ENCODE measurements at places on chromosomes 5 and 9.
A peak's percentile ranks its signal among the peaks of the same experiment; 100 is the strongest.

DNA sequence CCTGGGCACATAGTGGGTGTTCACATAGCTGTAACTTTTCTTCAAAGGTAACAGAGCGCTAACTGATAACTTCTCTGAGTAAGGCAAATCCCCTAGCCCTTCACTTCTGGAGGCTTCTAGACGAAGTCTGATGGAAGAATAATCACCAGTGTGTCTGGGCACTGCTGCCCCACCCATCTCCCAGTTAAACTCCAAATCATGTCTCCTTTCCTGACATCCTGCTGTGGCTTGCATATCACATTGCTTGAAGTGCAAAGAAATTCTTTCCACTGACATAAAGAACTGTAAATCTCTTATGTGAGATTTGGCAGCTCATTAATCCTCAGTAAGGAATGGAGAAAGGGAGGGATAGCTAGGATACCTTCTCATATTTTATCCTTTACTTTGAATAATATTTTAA is 74.6 kb downstream of the MARCHF11 start:
- no peak for DNase-seq

- DNase-seq: no peak
Measured at GRCh38 chr5:161865510-161865909, 17.6 kb downstream of the GABRA1 start.

- no peak for DNase-seq
Measured at GRCh38 chr9:99031994-99032393, 72.9 kb upstream of the TGFBR1 start.

- DNase-seq: no peak
Measured at GRCh38 chr5:5424736-5425135, 2.3 kb downstream of the ICE1 start.

DNA sequence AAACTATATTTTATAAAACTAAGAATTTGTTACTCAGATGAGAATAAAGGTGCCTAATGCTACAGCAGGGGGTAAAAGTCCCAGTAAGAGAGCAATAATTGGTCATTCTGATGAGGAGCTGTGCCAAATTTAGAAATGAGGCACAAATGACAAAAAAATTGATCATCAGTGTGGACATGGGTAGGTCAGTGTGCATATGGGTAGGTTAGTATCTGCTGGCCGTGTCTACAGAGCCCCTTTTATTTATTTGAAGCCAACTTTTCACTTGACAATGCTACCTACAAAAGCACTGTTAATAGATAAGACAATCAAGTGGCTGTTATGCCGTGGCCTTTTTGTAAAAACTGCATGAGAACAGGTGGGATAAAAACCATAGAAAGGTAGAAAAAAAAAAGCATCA is 454.6 kb downstream of the RAB3C start:
- DNase-seq: no peak

- no peak for DNase-seq
Measured at GRCh38 chr5:155046591-155046990, 33.0 kb downstream of the KIF4B start.

DNA sequence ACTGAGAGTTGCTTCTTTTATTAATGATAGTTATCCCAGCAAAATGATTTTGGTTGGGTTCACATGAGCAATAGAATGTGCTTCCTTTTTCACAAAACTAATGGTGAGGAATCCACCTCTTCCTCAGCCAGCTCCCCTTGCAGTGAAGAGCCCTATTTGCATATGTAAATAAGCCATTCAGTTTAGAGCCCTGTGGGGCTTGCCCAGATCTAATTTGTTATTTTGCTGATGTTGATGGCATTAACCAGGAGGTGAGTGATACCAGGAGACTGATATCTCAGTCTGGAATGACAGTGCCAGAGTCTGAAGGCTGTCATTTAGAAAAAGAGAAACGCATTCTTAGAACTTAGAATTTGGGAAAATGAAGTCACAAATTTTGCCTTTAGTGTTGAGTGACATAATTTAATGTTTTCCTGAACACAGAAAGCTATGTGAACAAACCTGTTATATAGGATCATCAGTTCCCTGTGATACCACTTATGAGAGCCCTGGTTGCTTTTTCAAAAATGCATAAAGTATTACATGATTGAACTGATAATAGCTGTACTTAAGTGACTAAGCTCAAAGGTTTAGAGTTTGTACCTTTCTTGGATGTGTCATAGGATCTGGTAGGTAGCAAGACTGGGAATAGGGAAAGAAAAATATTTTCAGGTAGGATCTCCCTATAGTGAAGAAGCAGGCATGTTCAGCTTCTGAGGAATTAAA is 271.6 kb downstream of the MAST4 start:
- no peak for DNase-seq

DNA sequence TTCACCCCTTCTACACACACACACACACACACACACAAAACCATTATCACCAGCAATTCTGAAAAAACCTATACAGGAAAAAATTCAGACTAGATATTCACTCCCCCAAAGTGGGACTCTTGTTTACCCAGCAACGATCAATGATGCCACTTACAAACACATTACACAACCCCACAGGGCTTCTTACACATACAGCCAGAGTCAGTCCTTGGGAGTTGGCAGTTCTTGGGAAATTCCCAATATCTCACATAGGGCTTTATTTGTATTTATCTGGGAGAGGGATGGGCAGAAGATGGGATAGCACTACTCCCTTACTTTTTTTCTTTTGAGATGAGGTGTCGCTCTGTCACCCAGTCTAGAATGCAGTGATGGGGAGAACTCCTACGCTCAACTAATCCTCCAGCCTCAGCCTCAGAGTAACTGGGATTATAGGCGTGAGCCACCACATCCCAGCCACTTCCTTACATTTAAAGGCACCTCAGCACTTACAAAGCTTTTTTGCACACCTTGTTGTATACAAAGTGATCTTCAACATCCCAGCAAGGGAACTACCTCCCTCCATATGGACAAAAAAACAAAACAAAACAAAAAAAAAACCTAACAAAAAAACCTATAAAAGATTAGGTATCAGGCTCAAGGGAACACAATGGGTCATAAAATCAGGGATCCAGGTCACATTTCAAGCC is 168.4 kb downstream of the TSSK1B start:
- no peak for DNase-seq

GRCh38 chr5:122713041-122713440 is 61.8 kb upstream of the SNX2 start:
- no peak for DNase-seq

DNA sequence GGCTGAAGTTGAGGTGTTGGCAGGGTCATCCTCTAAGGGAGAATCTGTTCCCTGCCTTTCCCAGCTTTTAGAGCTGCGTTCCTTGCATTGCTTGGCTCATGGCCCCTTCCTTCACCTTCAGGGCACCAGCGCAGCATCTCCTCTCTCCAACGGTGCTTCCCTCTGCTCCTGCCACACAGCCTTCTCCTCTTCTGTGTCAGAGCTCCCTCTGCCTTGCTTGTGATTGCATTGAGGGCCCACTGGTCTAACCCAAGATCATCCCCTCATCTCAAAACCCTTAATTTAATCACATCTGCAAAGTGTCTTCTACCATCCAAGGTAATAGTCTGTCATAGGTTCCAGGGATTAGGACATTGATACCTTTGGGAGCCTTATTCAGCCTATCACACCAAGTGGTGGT is 205.7 kb upstream of the TBCA start:
- DNase-seq: no peak

DNA sequence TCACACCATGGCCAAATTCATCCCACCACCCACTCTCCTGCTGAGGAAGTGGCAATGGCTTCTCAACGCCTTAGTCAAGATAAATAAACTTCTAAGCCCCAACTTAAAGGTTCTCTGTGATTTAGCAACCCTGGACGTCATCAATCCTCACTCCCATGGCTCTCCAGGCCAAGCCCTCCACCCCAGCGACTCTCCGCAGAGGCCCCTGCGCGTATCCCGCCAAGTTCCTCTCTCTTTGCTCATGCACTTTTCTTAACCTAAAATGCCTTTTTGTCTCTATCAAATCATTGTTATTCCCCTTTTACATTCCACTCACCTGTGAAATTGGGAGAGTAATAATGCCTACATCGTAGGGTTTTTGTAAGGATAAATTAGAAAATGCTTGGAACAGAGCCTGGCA is 88.6 kb downstream of the NRG2 start:
- no peak for DNase-seq

DNA sequence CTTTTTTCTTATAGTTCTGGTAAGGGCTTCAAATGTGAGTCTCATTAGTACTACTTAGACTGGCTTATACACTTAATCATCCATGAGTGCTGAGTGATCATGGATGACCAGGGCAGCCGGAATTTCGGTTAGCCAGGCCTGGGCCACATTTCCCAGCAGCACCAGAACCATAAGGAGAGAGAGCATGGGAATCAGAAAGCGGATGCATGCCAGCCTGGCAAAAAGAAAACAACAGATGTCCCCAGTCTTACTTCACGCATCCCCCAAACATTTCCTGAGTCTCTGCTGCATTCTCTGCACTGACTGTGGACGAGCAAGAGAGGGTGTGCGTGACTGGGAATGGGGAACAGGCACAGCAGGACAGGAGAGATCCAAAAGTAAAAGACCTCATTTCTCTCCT is 371.1 kb upstream of the ZNF608 start:
- no peak for DNase-seq

- DNase-seq: no peak
Measured at GRCh38 chr5:6845856-6846255, 132.6 kb downstream of the TENT4A start.

DNA sequence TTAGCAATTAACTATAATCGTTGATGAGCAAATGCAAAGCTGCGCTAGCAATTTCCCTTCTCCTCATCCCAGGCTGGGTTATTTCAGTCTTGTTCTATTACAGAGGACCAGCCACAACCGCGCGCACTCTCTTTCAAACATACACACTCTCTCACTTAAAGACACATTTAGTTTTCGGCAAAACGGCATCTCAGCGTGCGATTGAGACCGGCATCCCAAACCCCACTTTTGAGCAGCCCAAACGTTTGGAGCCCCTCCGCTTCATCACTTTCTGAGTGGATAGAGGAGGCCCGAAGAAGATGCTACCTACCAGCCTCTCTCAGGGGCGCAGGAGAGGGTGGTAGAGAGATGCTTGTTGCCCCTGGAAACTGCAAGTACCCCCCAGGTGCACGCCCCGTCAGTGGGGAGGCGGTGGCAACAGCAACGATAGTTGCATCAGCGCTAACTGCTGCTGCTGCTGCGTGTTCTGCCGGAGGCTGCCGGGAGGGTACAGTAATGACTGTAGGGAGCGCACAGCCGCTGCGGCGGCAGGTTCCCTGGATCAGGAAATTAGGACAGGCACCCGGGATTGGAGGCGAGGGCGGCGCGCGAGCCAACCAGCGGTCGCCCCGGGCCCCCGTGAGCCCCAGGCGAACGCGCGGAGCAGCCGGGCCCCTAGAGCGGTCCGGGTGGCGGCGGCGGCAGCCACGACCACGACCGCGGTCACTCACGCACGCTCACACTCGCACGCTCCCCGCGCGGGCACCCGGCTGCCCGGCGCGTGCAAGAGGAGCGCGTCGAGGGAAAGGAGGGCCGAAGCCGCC is 467 bp upstream of the VLDLR start:
- peak; percentile 40 for DNase-seq

- no peak for DNase-seq
Measured at GRCh38 chr9:100064872-100065581, 33.8 kb downstream of the ERP44 start.

- DNase-seq: no peak
Measured at GRCh38 chr9:107969141-107969540, 479.6 kb upstream of the KLF4 start.

- DNase-seq: peak; percentile 21
Measured at GRCh38 chr9:2181792-2182191, 166.6 kb downstream of the SMARCA2 start.

DNA sequence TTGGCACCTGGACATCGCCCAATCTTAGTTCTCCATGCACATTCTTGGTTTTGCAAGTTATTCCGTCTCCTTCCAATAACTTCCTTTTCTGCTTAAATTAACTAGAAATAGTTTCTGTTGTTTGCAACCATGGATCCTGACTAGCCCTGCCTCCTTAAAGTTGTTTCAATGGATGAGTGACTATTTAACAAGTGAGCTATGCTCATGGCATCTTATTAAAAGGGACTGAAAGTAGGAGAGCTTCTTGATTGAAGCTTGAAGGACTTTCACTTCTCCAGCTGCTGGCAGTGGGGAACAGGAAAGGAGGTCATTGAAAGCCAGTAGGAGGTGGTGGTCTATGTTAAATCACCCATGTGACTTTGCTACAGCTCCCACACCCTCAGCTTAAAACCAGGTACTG is 466.8 kb downstream of the ARHGEF28 start:
- no peak for DNase-seq

DNA sequence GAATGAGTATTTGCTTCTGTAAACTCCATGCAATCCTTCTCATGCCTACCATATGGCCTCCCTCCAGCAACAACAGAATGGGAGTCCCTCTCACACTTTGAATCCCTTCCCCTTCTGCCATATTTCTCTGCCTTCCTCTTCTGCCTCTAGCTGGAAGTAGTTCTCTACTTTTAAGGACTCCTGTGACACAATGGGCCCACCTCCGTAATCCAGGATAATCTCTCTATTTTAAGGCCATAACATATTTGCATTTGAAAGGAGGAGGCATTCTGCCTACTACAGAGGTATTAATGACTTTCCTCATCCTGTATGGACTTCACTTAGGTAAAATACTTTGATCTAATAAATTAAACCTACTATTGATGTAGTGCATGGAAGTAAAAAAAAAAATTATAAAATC is 155.4 kb upstream of the ITGA1 start:
- DNase-seq: no peak

- no peak for DNase-seq
Measured at GRCh38 chr5:175873088-175873454, 1.7 kb downstream of the CPLX2 start.

GRCh38 chr5:90055831-90056328 is 353.7 kb downstream of the CETN3 start:
- no peak for DNase-seq

DNA sequence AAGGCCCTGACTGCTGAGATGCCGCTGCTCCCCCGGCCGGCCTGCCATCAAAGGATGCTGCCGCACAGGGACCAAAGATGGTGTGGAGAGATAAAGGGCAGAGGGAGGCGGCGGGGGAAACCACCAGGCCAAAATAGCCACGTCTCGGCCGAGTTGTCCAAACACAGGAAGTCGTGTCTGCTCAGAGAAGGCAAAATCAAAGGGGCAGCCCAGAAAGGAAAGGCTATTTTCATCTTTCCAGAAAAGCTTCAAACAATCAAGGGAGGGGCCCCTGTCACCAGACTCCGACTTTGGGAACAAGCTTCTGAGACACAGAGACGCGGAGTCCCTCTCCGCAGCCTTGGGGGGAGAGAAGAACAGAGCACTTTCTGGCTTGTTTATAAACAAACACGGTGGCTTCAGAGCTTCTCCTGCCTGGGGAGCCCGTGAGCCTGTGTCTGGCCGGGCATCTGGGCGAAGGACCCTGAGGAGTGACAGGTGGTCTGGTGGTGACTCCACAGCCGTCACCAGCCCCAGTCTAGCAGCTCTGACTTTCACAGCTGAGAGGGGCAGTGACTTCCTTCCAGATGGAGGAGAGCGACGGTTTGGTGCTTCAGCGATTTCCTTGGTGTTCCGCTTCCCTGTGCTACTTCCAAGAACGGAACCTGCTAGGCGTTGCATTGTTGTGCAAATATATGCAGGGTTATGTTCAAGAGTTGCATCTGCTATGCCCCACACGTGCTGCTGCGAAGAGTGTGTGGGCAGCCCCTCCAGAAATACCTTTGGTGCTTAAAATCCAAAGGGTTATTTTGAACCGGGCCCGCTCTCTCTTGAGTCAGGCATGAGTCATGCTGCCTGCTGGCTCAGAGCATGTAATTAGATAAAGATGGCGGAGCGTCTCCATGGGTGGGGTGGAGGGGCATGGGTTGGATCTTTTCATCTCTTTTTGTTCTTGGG is 24.0 kb downstream of the ADAMTSL2 start:
- DNase-seq: peak; percentile 18
